Activated CD4-positive, alpha-beta memory T cell treated with anti-CD3 and anti-CD28 coated beads for 36 hours (primary cell): ENCODE measurements at places on chromosomes 7 and 10. TPM values are rescaled to one million over a fixed set of nuclear protein-coding genes. Genes with fewer than 3 reads are reported as not detected.
A peak's percentile ranks its signal among the peaks of the same experiment; 100 is the strongest.

DNA sequence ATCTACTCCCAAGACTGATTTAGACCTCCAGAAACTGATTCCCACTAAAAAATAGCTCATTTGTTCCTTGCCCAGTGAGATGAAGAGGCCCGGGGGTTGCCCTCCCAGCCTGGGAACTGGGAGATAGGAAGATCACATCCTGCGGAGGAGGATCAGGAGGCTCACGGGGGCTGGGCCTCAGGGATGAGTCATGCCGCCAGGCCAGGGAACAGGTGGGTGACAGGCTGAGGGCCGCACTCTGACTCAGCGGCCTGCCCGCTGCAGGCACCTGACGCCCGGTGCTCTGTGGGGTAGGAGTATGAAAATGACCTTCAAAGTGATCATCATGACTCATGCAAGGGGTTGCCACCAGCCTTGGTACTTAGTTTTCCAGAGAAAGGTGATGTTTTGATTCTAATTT lies 104.5 kb upstream of the ZPBP start:
- DNase-seq: peak; percentile 90

DNA sequence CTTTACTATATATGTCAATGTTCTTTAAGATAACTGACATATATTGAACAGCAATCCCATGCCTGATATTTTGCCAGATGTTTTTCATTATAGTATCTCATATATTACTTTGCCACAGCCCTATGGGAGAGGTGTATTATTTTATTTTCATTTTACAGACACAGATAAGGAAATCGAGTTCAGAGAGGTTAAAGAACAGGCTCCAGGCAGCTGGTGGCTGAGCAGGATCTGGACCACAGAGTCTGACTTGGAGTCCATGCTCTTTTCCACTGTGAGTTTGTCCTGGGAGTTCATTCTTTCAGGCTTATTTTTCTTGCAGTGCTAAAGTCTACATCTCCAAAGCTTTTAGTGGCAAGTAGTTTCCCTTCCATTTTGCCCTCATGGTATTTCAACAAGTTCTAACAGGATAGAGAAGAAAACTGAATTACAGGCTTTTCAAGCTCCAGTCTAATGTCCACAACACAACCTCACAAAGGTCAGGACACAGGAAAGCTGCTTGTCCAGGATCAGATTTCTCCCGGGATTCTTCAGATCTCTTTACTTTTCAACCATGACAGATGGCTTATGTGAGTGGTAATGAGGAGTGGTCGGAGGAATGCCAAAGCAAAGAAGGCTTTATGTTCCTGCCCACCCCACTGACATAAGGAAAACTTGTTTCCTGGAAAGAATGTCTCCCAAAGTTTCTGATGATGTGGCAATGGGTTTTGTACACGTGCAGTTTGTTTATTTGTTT lies 13.1 kb upstream of the SLC35B4 start:
- no peak for DNase-seq

DNA sequence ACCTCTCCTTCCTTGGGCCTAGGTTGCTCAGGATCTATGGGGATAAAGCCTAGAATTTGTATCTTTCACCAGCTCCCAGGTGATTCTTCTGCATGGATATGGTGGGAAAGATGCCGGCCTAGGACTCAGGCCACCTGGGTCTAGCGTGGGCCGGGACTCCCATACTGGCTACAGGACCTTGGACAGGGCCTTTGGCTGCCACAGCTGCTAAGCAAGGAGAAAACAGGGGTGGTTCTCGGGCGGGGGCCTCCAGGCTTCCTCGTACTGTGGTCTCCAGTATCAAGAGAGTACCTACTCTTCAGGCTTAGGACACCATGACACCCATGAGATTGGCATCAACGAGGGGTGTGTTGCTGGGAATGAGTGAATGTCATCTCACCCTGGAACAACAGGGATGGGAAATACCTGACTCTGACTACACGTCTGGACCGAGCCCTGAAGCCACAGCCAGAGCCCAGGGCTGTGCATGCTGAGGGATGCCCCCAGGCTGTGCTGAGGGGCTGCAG lies 120.3 kb upstream of the ADAM12 start:
- DNase-seq: no peak

DNA sequence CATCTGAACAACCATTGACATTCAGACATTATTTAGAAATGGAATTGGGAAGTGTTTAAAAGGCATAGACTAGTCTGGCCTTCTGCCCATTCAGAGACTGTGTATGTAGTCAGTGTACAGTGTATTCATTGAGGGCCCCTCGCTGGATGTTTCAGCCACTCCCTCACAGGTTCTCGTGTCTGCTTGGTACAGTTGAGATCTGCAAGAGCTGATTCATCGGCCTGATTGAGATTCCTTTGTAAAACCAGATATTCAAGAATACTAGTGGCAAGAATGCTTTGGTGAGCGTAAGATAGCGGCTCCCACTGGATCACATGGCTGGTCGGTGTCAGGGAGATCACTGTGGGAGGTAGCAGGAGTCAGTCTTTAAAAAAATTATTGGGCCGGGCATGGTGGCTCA lies 119.5 kb downstream of the TCF7L2 start:
- DNase-seq: no peak

DNA sequence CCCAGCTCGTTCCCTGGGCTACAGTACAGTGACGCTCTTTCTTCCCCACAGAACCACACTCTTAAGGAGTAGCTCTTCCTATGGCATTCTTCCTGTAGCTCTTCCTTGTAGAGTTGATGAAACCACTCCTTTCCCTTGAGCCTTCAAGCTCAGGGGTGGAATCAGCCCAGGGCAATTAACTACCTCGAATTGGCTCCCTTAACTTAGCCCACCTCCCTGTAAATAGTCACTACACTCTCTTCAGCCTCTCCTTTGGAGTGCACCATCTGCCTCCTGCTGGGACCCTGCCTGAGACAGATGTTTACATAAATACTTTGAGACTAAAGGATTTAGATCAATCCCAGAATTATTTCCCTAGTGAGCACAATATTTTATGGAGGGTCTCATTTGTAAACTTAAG lies 537.8 kb upstream of the AUTS2 start:
- no peak for DNase-seq

- no peak for DNase-seq
Observed at GRCh38 chr10:59300386-59300785, 62.0 kb downstream of the FAM13C start.

GRCh38 chr7:65820287-65820950 lies 52.5 kb upstream of the VKORC1L1 start:
- DNase-seq: no peak

- DNase-seq: peak; percentile 3
Observed at GRCh38 chr10:71085689-71086438, 126.5 kb upstream of the UNC5B start.

DNA sequence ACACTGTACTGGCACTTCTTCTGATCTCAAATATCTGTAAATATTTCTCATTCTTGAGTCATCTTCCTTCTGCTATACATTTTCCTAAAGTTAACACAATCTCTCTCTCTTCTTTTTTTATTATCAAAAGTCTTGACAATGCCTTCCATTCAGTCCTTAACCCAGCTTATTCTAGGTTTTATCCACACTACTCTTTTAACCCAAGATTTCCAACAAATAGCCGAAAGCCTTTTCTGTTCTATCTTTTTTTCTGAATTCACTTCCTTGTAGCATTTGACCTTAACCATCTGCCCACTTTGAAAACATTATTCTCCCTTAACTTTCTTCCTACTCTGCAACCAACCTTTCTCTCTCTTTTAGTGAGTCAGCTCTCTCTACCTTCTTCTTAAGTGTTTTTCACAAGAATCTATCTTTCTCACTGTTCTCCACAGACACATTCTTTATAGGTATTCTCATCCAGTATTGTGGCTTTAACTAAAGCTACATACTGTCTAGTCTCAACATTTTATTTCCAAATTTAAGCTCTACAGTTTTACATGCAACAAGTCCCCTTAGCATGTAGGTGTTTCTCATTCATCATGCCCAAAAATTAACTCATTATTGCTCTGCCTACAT lies 915.6 kb downstream of the KCNMA1 start:
- DNase-seq: no peak

GRCh38 chr7:136868496-136869000 lies at the start of gene CHRM2:
Gene CHRM2, plus strand, starts transcription at chr7:136868652. Its CDS starts 146,214 bp downstream, at chr7:137014866.
- no peak for DNase-seq

GRCh38 chr10:122675278-122675677 lies 24.4 kb downstream of the C10orf120 start:
- DNase-seq: no peak

GRCh38 chr10:77873536-77874380 lies 52.8 kb downstream of the DLG5 start:
- DNase-seq: peak; percentile 80

GRCh38 chr7:69775231-69775771 lies 177.0 kb downstream of the AUTS2 start:
- DNase-seq: no peak

DNA sequence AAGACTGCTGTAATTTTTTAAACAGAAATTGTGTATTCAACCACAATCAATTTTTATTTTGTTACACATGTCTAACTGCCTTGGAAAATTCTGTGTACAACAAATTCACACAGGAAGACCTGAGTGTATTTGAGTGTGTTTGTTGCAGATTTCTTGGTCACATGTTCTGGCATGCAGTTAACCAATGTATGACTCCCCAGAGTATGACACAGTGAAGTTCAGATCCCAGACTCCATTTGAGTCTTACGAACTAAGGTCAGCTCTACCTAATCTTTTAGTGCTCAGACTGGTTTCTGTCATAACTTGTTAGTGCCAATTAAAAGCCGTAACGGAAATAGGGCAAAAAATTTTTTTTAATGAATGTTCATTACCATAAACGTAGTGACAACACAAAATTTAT lies 5.8 kb downstream of the GNAI1 start:
- no peak for DNase-seq

GRCh38 chr10:103695584-103696005 lies 159.8 kb downstream of the SH3PXD2A start:
- no peak for DNase-seq

GRCh38 chr10:34205452-34205851 lies 609.6 kb downstream of the PARD3 start:
- DNase-seq: no peak

GRCh38 chr10:15796098-15796759 lies 64.1 kb downstream of the MINDY3 start:
- DNase-seq: no peak

- DNase-seq: peak; percentile 19
Observed at GRCh38 chr7:5428478-5429252, 5.0 kb upstream of the TNRC18 start.

DNA sequence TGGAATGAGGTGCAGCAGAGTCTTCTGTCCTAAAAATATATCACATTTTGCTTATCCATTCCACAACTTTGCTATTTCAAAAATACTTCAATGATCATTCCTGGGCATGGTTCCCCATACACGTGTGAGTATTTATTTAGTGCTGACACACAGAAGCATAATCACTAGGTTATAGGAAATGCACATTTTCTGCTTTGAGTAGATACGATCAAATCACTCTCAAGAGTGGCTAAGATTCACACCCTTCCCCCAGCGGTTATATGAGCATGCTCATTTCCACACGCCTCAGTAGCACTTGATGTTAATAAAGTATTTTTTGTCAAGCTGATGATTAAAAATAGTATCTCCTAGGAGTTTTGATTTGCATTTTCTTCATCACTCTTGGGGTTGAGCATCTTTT lies 93.5 kb upstream of the LRRC4 start:
- no peak for DNase-seq

DNA sequence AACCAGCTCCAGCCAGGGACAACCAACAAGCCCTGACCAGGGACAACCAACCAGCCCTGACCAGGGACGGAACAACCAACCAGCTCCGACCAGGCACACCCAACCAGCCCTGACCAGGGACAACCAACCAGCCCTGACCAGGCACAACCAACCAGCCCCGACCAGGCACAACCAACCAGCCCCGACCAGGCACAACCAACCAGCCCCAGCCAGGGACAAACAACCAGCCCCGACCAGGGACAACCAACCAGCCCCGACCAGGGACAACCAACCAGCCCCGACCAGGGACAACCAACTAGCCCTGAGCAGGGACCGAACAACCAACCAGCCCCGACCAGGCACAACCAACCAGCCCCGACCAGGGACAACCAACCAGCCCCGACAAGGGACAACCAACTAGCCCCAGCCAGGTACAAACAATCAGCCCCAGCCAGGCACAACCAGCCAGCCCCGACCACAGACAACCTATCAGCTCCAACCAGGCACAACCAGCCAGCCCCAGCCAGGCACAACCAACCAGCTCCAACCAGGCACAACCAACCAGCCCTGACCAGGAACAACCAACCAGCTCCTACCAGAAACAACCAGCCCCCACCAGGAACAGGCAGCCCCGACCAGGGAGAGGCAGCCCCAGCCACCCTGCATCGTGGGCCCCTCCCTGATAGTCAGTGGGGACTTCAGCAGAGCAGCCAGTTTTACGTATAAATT lies 56.4 kb downstream of the PROSER2 start:
- DNase-seq: no peak

DNA sequence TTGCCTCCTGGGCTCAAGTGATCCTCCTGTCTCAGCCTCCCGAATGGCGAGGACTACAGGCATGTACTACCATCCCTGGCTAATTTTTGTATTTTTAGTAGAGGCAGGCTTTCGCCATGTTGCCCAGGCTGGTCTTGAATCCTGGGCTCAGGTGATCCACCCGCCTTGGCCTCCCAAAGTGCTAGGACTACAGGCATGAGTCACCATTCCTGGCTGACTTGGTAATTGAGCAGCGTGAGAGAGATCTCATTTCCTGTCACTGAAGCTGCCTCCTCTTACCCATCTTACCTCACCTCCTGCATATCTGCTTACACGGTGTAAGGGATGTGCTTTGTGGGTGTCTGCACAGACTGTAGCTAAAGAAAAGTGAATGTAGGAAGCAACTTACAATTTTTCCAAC lies 9.7 kb downstream of the IFIT3 start:
- DNase-seq: peak; percentile 71

- no peak for DNase-seq
Observed at GRCh38 chr7:91266689-91267090, 2.5 kb downstream of the FZD1 start.

Gene CTAGE4
- 3.6 TPM for total RNA-seq

Gene GPNMB
- total RNA-seq: 0.43 TPM

Gene RHEB
- 64.6 TPM for total RNA-seq

Gene MET
- 1.4 TPM for total RNA-seq

Gene TTYH3
- 14.8 TPM for total RNA-seq

Gene CTNNA3
- not detected for total RNA-seq

Gene FAM185A
- total RNA-seq: 4.6 TPM

Gene SFMBT2
- 12.8 TPM for total RNA-seq

Gene APBB1IP
- total RNA-seq: 52.1 TPM

Gene GNGT1
- total RNA-seq: not detected

Gene GLI3
- total RNA-seq: not detected

Gene GALNT17
- not detected for total RNA-seq
